Activated T-cell treated with anti-CD3 and anti-CD28 coated beads for 4 hours (primary cell): ENCODE measurements at places on chromosomes 5 and 9.

- DNase-seq: no peak
Observed at GRCh38 chr5:14003513-14003912, 59.0 kb upstream of the DNAH5 start.

DNA sequence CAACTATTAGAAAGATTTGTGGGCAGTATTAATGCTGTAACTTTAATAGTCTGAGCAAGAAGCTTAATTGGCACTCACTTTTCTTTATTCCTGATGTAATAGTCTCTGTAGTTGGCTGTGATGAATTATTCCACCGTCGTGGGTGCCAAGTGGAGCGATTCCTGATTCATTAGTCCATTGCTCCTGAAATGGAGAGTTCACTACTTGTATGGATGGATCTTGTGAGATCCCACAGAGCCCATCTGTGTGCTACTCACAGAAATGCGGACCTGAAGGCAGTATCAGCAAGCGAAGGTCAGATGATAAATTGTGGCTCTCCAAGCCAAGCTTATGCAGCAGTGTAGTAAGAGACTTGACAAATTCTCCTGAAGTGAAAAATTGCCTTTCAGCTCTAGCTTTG, 212.2 kb downstream of the CHSY3 start:
- DNase-seq: no peak

GRCh38 chr5:9544502-9545135, 1.3 kb downstream of the SEMA5A start:
- DNase-seq: peak; percentile 14

GRCh38 chr5:34742061-34742460, 85.9 kb downstream of the RAI14 start:
- no peak for DNase-seq

GRCh38 chr5:94670726-94671125, 52.3 kb downstream of the SLF1 start:
- DNase-seq: no peak

- DNase-seq: no peak
Observed at GRCh38 chr5:158722940-158723339, 376.8 kb downstream of the EBF1 start.

DNA sequence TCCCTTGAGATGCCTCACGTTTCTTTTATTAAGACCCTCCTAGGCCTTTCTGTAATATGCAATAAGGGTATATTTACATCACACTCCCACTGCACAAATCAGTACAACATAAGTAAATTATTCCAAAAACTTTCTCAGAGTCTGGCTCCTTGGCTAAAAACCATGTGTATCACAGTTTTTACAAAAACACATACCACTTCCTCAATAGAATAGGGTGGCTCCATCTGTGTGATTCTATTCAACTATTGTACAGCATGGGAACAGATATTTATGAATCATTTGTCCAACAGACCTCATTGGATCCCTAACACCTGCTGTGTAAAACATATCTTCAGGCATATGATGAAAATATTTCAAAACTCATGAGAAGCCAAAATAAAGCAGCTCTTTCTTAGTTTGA, 502.7 kb downstream of the EFNA5 start:
- no peak for DNase-seq
